Dermis lymphatic vessel endothelial cell (primary cell): ENCODE measurements at places on chromosomes 4 and X. TPM values are rescaled to one million over a fixed set of nuclear protein-coding genes. Genes with fewer than 3 reads are reported as not detected.

The INTS6L gene
- 0.33 and 0.52 TPM in 2 replicates for total RNA-seq

The CXCL3 gene
- total RNA-seq, result 0.33 and 0.43 TPM in 2 replicates

The AKAP4 gene
- total RNA-seq, result not detected in 2 replicates

The TGIF2LX gene
- not detected in 2 replicates for total RNA-seq

The ARHGAP6 gene
- 0.43 and 1.5 TPM in 2 replicates for total RNA-seq
